ENCODE measurements at places on chromosomes 3 and 15.

- peak; percentile 37 for DNase-seq
Observed at GRCh38 chr3:123319760-123320159, 118.0 kb downstream of the SEC22A start.

- DNase-seq: peak; percentile 79
Observed at GRCh38 chr3:129278966-129279906, 566 bp downstream of the HMCES start.

DNA sequence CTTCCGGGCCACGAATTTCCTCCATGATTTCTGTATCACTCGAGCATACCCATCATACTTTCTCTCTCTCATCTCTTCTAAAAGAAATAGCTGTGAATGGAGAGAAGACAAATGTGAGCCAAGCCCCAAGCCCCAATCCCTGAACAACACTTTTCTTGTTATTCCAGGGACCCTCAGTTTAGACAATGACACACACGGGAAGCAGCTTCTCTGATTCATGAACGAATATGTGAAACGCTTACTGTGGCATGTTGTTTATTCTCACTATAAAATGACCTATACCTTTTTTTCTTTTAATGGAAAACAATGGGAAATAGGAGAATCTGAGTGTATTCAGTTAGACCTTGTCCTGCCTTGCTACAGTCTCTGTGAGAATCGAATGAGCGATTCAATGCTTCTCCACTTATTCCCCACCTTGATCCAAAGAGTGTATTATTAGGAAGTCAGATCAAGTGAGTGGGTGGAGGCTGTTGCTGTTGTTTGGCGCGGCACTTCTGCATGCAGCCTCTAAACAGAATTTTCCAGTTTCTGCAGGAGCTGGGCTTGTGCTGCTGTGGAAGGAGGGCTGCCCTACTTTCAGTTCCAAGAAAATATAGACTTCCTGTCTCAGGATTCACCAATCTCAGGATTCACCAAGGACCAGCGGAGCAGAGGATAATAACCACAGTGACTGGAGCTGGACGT lies 32.4 kb upstream of the LDHAL6B start:
- DNase-seq: no peak

- DNase-seq: no peak
Observed at GRCh38 chr3:22209578-22209977, 458.6 kb upstream of the ZNF385D start.

- no peak for DNase-seq
Observed at GRCh38 chr3:149555927-149556326, 81.4 kb downstream of the TM4SF4 start.

DNA sequence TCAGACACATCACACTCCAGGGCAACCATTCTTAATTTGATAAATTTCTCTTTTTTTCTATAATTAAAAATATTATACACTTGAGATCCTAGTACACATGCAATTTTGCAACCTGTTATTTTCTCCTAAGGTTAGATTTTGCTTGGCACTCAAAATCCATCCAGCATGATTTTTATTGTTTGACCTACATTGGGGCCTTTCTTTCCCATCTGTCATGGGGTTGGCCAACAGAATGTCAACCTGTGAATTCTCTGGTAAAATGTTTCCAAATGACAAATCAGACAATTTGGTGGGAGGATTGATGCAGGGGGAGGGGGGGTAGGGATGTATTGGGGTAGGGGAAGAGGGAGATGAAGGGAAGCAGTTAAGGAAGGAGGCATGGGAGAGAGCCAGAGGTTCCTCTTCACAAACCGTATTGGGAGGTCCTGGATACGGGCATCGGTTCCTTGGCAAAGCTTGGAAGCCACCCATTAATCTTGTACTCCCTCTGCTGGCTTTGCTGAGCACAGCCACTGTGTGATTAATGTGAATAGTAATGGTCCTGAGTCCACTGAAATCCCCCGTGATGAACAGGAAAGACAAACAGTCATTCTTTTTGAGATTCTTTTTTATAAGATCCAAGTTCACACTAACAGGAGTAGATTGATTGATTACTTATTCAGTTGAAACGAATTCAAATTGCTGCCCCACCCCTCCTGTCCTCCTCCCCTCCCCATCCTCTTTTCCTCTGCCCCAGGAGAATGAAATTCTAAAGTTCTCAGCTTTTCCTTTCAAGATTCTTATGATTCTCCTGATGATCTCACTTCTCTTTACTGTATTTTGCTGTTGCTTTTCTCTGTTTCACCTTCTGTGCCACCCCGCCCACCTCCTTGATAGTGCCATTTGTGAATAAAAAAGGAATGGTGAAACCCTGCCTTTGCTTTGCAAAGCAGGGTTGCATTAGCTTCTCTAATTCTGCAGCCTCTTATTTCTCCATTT lies 82.2 kb upstream of the SLC25A26 start:
- peak; percentile 84 for DNase-seq

GRCh38 chr15:36361351-36361870 lies 218.0 kb upstream of the CDIN1 start:
- DNase-seq: no peak

- no peak for DNase-seq
Observed at GRCh38 chr15:64286473-64286872, 69.5 kb downstream of the CSNK1G1 start.

GRCh38 chr3:135216659-135217058 lies 421.6 kb downstream of the EPHB1 start:
- DNase-seq: no peak

GRCh38 chr3:184336547-184337398 lies 627 bp upstream of the FAM131A start:
- DNase-seq: peak; percentile 85

DNA sequence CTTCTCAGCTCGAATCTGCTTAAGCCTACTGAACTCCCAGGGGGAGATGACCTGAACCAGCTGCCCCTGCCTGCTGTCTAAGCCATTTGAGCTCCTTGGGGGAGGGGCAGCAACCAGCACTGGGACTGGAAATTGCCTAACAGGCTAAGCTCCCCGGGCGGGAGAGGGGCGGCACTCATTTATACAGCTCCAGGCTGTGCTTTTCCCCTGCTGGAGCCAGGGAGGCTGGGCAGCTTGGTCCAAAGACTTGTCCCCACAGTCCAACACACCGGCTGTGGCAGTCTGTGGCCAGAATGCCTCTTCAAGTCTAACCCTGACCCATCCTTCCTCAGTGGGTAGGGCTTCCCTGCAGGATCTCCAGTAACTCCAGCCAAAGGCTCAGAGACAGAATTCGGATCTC lies 1241.5 kb downstream of the ROBO2 start:
- no peak for DNase-seq

GRCh38 chr3:46162975-46163555 lies 45.0 kb downstream of the CCR1 start:
- no peak for DNase-seq

GRCh38 chr3:88038566-88038965 lies 20.2 kb downstream of the CGGBP1 start:
- DNase-seq: no peak

DNA sequence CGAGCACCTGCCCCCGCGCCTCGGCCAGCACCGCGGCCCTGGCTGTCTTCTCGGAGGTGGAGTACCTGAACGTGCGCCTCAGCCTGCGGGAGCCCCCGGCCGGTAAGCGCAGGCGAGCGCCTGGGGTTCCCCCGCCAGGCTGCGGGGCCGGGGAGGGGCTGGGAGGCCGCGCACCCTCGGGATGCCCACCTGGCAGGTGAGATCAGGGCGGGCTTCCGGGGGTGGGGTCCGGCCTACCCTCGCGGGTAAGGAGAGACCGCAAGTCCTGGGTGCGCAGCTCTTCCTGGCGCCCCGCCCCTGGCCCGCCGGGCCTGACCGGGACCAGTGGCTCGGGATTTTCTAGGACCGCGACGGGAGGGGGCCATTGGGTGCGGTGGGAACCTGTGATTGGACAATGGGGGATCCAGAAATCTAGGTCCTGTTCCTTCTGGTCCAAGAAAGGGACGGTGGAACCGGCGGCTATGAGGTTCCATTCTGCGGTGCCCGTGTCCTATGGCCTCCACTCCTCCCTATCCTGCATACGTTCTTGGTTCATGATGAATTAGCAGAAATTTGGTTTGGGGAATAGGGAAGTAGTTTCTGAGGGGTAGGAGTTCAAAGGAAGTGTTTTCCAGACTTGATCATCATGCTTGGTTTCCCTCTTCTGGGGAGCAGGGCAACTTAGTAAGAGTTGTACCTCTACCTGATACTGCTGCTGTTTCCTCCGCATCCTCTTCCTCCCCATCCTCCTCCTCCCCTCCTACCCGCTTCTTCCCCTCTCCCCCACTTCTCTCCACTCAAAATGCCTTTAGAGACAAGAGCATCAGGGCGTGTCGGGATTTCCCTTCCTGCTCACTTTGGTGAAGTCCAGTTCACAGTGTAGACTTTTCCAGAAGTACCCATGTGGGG lies 808 bp downstream of the ARRDC4 start:
- DNase-seq: peak; percentile 43

GRCh38 chr15:31283043-31283442 lies 43.6 kb upstream of the KLF13 start:
- no peak for DNase-seq

DNA sequence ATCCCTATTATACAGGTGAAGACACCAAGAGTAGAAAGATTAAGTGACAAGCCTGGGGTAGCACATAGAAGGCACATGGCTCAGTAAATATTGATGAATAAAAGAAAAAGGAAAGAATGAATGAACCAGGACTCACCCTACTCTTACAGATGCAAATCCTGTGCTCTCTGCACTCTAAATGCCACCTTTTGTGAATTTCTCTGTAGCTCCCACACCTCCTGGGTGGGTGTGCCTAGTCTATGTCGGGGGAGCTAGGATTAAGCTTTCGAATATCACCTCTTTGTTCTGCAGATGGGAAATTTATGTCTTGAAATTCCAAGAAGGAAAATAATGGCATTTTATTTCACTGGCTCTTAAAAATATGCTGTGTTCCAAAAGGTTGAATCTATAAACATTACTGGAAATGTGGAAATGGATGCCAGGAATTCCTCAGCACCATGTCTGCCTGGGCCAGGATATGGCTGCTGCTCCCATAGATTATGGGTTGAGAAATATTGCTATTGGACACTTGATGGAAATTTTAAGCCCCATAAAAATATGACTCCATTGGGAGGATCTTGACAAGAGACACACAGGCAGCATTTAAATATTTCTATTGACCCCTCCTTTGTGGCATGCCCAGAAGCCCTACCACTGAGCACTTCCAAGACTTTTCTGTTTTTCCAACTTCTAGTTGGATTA lies 43.3 kb downstream of the CCNB2 start:
- no peak for DNase-seq

DNA sequence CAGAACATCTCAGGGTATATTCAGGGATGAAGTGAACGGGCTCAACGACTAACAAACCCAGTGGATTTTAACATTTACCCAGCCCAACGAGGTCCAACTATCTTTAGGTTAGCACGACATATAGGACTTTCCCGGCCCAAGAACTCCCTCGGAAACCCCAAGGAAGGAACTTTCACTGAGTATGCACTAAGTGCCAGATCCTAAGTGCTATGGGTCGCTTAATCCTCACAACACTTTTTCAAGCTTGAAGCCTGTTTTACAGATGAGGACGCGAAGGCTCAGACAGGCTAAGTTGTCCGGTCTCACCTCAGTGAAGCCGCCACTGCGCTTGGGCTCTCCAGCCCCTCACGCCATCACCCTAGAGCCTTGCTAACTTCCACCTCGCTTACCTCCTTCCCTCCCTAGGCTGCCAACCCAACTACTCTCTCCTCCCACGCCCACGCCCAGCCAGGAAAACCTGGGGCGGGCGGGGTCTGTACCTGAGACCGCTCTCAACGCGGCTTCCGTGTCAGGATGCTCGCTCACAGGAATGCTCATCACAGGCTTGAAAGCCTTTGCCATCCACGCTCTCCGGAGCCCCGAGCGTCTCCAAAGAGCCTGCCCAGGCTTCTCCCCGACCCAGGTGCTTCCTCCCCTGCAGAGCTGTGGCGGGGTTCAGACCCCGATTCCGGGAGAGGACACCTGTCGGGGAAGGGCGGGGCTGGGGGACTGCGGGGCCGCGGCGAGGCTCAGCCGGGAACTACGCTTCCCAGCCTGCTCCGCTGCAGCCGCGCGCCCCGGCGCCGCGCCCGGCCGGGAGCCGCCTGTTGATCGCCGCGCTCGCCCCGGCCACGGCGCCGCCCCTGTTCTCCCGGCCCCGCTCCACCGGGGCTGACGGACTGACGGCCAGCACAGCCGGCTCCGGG lies at the start of gene TMOD2:
Gene TMOD2 (plus strand): TSS at position 806 of the 905 bp plus-strand sequence. CDS start 14,845 bp downstream, outside the sequence.
- DNase-seq: peak; percentile 82

GRCh38 chr3:16264708-16265454 lies at the start of the genes DPH3 and OXNAD1:
Gene DPH3, minus strand, starts transcription at chr3:16264943. Its CDS starts 67 bp downstream, at chr3:16264876.
Gene OXNAD1, plus strand, starts transcription at chr3:16265212. Its CDS starts 5,741 bp downstream, at chr3:16270953.
- DNase-seq: peak; percentile 100

DNA sequence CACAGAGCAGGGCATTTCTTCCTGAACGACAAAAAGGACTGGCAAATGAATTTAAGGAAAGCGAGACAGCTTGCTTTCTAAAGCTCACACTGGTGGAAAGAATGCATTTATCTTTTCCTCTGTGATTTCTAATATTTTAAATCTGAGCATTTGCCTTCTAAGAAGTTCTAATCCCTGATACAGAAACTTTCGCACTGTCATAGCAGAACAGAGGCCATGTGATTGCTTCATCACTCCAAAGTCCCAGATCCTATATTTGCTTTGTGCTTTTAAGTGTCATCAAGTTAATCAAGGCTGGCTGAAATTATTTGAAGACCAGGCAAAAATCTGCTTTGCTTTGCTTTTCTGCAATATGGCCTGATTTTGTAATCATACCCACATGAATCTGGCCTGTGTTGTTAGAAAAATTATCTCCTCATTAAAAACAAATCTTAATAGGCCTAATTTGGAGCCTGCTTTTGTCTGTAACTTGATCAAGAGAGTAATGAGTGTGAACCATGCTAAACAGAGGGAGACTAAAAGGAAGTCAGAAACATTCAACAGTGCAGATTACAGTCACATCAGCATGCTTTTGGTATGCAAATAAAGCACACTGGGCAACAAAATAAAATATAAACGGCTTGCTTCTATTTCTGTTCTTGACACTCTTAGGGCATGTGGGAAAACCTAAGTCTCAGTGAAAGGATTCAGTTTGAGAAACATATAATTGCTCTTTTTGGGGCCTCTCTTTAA lies 178.2 kb upstream of the ADAMTS9 start:
- no peak for DNase-seq

- DNase-seq: no peak
Observed at GRCh38 chr3:13853978-13854296, 25.9 kb downstream of the WNT7A start.

DNA sequence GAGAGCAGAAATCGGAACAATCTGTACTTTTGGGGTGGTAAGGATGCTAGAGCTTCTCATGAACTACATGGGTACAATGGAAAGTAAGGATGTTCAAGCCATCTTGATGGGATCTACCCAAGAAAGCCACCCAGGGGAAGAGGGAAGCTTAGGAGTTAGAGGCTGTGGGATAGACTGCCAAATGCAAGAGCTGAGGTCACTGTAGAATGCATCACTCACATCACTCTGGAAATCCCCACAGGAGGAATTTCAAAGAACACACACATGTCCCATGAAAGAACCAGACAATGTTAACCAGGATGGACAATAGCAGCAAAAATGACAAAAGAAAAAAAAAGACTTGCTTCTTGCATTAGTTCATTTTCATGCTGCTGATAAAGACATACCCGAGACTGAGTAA lies 32.8 kb upstream of the UBE2E2 start:
- no peak for DNase-seq

- no peak for DNase-seq
Observed at GRCh38 chr3:38731522-38731921, 82.0 kb upstream of the SCN5A start.
